ENCODE measurements at places on chromosomes 16 and 17.
A peak's percentile ranks its signal among the peaks of the same experiment; 100 is the strongest.

GRCh38 chr16:67162506-67163163, 1.9 kb upstream of the HSF4 start:
- no peak for DNase-seq
- no peak overlapping the region for H3K4me3 ChIP-seq
- no peaks in the 10 kb centered on the region for H3K27me3 ChIP-seq
- H3K4me1 ChIP-seq: peaks cover 42% of the 10 kb centered on the region
- H3K27ac ChIP-seq: no peak overlapping the region
- no peaks in the 10 kb centered on the region for H3K36me3 ChIP-seq

DNA sequence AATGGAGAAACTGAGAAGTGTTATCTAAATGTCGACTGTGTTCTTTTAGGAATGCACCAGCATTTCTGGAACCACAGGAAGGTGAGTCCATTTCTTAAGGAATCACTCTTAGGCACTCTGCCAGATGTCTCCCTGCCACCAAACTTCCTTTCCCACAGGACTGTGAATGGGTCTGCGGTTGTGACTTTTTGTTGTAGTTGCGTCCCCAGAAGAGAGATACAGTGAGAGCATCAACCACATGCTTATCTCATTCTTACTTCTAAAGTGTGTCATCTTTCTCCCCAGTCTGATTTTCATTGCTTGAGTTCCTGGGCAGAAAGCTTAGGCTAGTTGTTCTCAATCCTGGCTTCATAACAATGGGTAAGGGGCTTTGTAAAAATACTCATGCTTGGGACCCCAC, 13.4 kb downstream of the ITPRIPL2 start:
- H3K36me3 ChIP-seq: no peaks in the 10 kb centered on the region
- H3K27ac ChIP-seq: no peak overlapping the region
- H3K4me1 ChIP-seq: peaks cover 9% of the 10 kb centered on the region
- DNase-seq: no peak

- H3K4me3 ChIP-seq: no peak overlapping the region
- H3K36me3 ChIP-seq: no peaks in the 10 kb centered on the region
- H3K4me1 ChIP-seq: no peaks in the 10 kb centered on the region
- no peaks in the 10 kb centered on the region for H3K27me3 ChIP-seq
- H3K27ac ChIP-seq: no peak overlapping the region
- DNase-seq: no peak
These were observed 26.3 kb downstream of the LAT start for GRCh38 chr16:29011112-29011511.

DNA sequence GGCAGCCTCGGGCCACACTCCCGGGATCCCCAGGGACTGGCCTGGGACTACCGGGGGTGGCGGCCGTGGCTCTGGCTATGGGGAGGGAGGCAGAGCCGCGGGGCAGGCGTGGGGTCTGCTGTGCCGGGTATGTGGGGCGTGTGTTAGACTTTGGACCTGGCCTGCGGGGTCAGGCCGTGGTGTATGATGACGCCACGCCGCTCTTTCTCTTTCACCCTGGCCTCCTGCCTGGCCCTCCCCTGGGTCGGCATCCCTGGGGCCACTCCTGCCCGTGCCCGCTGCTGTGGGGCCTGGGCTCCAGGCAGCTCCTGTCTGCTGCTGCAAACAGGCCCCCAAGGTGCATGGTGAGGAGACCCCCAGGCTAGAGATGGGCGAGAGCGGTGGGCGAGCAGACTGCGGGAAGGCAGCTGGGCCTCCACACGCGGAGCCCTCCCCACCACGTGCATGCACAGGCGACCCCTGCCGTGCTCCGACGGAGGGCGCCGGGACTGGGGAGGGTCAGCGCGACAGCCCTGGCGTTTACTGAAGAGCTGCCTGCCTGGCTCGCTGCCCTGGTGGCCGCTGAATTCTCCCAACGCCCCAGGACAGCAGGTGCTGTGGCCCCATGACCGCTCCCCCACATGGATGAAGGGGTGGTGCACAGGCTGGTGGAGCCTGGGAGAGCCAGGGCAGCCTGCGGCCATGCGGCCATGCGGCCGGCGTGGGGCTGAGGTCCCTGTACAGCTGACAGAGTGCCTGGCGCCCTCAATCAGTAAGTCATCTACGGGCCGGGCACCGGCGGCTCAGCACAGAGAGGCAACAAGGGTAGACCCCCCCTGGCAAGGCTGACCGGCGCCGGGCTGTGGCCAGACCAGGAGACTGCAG, 16.0 kb downstream of the CAPN15 start:
- H3K27me3 ChIP-seq: no peaks in the 10 kb centered on the region
- H3K4me3 ChIP-seq: no peak overlapping the region
- no peak overlapping the region for H3K27ac ChIP-seq
- no peaks in the 10 kb centered on the region for H3K4me1 ChIP-seq
- DNase-seq: no peak

- peaks cover 17% of the 10 kb centered on the region for H3K4me1 ChIP-seq
- peak; percentile 37 for DNase-seq
- H3K4me3 ChIP-seq: peak overlapping the region; percentile 91
- H3K27me3 ChIP-seq: no peaks in the 10 kb centered on the region
These were observed 569 bp downstream of the FLII start for GRCh38 chr17:18257982-18258355.

DNA sequence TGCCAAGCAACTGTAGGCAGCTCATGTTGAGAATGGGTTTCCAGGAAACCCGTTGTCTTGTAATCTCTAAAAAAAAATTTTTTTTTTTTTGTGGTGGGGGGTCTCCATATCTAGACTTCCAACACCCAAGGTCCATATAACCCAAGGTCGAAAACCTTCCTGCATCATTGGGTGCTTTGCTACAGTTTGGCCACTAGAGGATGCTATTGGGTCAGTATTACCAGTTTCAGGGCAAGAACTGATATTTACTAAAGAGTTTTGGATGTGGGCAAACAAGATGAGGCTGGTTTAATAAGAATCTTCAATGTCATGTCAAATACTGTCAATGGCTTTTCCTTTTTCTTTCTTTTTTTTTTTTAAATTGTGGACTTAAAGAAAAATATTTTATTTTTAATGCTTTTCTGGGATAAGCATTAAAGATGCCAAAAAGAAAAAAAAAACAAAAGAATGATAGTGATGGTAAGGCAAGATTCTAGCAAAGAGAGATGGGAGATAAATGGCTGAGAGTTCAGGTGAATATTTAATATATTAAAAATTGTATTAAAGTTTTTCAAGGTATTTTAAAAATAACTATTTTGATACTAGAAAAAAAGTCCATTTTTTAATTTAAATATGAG, 62.2 kb downstream of the DHRS7C start:
- H3K27me3 ChIP-seq: no peaks in the 10 kb centered on the region
- no peaks in the 10 kb centered on the region for H3K4me1 ChIP-seq
- no peak overlapping the region for H3K27ac ChIP-seq
- peak; percentile 40 for DNase-seq
- H3K36me3 ChIP-seq: no peaks in the 10 kb centered on the region
- no peak overlapping the region for H3K4me3 ChIP-seq

DNA sequence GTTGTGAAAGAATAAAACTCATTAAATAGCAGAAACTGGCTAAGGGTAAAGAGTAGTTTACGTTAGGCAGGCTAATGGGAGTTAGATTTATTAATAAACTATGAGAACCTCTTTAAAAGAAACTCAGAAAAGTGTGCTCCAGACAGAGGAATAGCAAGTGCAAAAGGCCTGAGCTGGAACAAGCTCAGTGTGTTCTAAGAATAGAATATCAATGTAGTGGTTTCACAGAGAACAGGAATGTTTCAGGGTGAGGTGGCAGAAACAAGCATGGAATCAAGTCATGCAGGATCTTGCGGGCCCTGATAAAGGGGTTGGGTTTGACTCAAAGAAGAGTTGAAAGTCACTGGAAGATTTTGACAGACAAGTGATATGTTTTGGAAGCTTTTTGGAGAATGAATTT, 164.0 kb upstream of the HS3ST3A1 start:
- peak overlapping the region; percentile 70 for H3K27ac ChIP-seq
- no peak overlapping the region for H3K4me3 ChIP-seq
- no peaks in the 10 kb centered on the region for H3K36me3 ChIP-seq
- H3K4me1 ChIP-seq: no peaks in the 10 kb centered on the region
- DNase-seq: no peak

GRCh38 chr17:8506145-8506544, 70.5 kb downstream of the NDEL1 start:
- no peaks in the 10 kb centered on the region for H3K27me3 ChIP-seq
- no peak overlapping the region for H3K27ac ChIP-seq
- H3K4me1 ChIP-seq: no peaks in the 10 kb centered on the region
- no peak for DNase-seq
- no peak overlapping the region for H3K4me3 ChIP-seq

DNA sequence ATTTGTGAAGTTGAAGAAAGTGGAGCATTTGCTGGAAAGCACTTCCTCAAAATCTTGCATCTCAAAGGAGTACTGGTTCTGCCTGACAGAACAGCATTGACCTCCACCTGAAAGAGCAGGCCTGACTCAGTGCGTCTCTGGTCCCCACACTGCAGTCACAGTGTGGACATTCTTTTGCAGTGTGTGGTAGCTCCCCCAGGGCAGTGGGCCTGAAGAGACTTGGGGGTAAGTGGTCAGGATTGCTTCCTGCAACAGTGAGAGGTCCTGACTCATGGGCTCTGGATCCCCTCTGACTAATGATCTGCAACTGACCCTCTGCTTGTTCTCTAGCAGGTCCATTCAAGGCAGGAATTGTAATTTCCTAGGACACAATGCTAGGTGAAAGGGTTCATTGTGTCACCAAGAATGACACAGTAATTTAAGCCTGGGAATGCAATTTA, 204.9 kb upstream of the KCNJ16 start:
- no peaks in the 10 kb centered on the region for H3K36me3 ChIP-seq
- H3K27ac ChIP-seq: no peak overlapping the region
- peaks cover 2% of the 10 kb centered on the region for H3K4me1 ChIP-seq
- no peak for DNase-seq

DNA sequence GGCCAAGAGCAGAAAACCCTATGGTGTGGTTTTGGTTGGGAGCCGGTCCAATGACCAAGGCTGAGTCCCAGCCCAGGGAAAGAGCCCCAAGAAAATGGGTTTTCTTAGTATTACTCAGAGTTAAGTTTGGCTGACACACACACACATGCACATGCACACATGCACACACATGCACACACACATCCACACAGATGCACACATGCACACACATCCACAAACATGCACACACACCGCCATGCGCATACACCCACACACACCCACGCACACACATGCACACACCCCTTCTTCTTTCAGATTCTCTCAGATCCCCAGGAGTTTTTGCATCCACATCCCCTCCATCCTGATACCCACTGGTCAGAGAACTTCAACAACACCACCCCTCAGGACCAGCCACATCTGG, 9.1 kb downstream of the ABCC12 start:
- no peak overlapping the region for H3K27ac ChIP-seq
- no peaks in the 10 kb centered on the region for H3K4me1 ChIP-seq
- no peak for DNase-seq
- no peaks in the 10 kb centered on the region for H3K27me3 ChIP-seq

DNA sequence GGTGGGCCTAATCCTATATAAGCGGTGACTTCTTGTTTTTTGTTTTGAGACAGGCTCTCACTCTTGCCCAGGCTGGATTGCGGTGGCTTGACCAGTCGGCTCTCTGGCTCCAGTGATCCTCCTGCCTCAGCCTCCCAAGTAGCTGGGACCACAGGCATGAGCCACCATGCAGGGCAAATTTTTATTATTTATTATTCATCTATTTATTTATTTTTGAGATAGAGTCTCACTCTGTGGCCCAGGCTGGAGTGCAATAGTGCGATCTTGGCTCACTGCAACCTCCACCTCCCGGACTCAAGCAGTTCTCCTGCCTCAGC, 4.7 kb upstream of the RNF213 start:
- no peak overlapping the region for H3K4me3 ChIP-seq
- DNase-seq: no peak
- no peak overlapping the region for H3K27ac ChIP-seq
- no peaks in the 10 kb centered on the region for H3K36me3 ChIP-seq
- H3K27me3 ChIP-seq: no peaks in the 10 kb centered on the region
- peaks cover 6% of the 10 kb centered on the region for H3K4me1 ChIP-seq

DNA sequence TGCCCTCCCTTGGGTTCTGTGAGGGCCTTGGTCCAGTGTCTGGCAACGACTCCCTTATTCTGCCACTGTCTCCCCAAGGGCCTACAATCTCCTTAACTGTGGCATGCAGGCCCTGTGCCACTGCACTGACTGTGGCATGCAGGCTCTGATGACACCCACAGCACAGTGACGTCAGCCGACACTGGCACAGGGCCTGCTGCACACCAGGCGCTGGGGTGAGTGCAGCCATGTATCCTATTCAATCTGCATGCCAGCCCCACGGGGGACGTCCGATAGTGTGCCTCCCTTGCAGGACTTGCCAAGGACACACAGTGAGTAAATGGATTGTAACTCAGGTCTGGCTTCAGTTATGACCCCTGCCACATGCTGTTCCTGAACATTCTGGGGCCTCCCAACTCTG, 39.8 kb upstream of the RASD1 start:
- H3K27ac ChIP-seq: peak overlapping the region; percentile 90
- H3K36me3 ChIP-seq: no peaks in the 10 kb centered on the region

DNA sequence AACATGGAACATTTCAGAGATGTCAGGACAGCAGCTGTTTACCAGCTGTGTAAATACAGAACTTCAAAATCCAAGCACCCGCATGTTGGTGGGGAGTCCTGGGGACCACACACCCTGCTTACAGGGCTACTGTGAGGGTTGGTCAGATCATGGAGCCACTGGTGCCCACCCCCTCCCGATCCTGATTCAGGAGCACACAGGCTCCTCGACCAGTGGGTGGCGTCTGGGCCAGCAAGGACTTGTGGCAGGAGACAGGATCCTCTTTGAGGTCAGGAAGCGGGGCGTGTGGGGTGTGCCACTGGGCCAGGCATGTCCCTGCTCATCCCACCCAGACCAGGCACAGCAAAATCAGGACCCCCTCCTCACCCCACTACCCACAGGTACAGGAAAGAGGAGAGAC, 83.6 kb downstream of the SDK2 start:
- no peak overlapping the region for H3K4me3 ChIP-seq
- DNase-seq: no peak
- H3K27ac ChIP-seq: no peak overlapping the region

DNA sequence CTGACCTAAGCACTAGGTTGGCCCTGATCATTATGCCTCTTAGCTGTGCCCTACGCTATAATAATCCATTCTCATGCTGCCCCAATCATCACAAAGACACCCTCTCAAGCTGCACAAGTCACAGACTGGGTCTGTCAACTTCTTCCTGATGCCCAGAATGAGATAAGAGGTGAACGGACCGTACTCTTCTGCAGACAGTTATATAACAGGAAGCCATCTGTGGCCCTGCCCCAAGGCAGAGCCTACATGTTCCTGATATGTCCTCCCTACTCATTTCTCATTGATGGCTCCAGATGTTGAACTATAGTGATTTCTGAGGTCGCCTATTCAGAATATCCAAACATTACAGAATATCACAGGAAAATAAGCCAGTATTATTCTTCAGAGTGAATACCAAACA, 471.6 kb upstream of the ERCC4 start:
- no peaks in the 10 kb centered on the region for H3K36me3 ChIP-seq
- no peak overlapping the region for H3K27ac ChIP-seq
- H3K4me3 ChIP-seq: no peak overlapping the region

DNA sequence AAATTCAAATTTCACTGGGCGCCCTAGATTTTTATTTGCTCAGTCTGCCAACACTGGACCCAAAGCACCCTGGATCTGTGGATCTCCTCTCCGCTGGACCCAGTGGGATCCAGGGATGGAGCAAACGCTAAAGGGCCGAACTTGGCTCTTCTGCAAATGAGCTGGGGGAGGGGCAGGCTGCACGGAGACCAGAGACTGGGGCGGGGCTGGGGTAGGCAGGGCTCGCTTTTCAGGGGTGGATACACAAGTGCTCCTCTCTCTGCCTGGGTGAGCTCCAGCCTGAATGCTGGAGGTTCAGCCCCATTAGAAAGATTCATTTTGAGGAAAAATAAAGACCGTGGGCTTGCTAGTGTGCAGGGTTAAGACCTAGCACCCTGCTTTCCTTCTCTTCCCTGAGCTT, 8.9 kb downstream of the CBX4 start:
- peaks cover 14% of the 10 kb centered on the region for H3K4me1 ChIP-seq
- H3K27ac ChIP-seq: no peak overlapping the region
- no peak for DNase-seq
- peaks cover 19% of the 10 kb centered on the region for H3K36me3 ChIP-seq
- H3K4me3 ChIP-seq: no peak overlapping the region
- H3K27me3 ChIP-seq: no peaks in the 10 kb centered on the region

All from lung (tissue), 17 donors.